ENCODE measurements at places on chromosomes 5 and 9.

DNA sequence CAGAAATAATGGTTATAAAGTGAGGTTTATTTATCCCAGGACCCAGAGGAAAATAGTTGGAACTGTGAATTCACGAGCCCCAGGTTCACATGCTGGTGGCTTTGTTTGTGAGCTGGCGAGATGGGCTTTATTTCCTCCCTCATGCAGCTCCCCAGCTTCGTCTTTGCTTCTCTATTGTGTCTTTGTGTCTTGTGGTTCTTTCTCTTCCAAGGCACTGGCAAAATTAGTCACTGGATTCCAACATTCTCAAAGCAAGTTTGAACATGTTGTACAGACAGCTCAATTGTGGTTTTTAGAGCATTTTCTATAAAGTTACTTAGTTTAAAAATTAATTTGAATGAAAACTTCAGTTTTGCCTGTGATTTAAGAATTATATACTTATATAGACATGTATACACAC is 7.2 kb downstream of the NDUFS6 start:
- no peak for DNase-seq

DNA sequence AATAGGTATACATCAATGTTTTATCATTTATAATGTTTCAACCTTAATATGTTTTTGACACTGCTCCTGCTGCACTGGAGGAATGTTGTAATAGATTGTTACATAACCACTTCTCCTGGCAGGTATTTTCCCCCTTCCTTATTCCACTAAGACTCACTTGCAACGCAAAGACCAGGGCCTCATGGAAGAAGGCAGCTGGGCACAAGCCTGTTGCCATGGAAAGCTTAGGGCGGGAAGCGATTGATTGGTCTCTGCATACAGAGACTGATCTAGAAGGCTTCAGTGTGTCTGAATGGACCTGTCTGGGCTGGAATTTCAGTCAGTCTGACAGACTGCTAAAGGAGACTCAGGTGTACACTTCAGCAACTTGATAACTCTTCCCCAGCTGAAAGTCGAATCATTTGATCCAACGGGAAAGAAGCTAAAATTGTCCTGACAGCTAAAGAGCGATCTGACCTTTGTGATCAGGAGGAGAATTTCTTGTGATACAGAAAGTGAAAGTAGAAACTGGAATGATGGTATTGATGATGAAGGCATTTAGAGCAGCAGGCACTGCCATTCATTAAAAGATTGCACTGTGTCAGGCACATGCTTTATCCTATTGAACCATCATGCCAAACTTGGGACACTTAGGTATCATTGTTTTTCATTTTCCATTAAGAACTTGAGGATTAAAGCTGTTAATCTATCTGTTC is 65.1 kb downstream of the GRIA1 start:
- no peak for DNase-seq

DNA sequence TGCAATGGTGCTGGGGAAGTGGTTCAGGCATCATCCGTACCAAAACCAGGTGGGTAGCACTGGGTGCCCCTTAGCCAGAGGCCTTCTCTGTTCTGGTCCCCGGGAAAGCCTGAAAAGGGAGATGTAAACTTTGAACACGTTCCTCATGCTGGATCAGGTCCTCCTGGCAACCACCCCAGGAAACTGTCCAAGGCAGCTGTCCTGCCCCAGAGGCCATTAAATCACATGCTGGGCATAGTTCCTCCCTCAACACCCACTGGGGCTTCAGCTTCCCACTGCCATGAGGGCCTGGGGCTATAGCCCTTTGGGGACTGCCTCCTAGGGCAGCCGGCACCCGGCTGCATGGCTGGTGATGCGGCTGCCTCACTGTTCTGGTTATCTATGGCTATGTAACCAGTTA is 228.9 kb upstream of the MVB12B start:
- no peak for DNase-seq

DNA sequence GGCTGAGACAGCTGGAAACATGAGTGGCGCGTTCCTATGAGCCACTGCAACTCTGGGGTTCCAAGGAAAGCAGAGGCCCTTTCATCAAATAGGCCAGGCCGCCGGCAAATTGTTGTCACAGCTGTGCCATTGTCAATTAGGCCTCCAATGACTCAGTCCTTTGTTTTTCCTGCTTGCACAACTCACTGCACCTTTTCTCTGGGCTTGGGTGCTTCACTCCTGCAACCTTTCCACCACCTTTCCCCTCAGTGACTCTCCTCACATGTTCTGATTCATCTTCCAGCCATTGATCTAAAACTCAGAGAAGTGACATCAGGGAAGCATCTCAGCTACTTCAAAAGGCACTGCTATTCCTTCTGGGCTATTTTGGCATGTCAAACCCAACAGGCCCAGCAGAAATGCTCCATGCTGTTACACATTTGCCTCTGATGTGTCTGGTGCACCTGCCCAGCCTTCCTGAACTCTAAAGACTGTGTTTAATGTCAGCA is 653.7 kb downstream of the NR2F1-AS1 start:
- DNase-seq: no peak

GRCh38 chr5:132474131-132474723 is 16.3 kb downstream of the IRF1 start:
- DNase-seq: no peak

DNA sequence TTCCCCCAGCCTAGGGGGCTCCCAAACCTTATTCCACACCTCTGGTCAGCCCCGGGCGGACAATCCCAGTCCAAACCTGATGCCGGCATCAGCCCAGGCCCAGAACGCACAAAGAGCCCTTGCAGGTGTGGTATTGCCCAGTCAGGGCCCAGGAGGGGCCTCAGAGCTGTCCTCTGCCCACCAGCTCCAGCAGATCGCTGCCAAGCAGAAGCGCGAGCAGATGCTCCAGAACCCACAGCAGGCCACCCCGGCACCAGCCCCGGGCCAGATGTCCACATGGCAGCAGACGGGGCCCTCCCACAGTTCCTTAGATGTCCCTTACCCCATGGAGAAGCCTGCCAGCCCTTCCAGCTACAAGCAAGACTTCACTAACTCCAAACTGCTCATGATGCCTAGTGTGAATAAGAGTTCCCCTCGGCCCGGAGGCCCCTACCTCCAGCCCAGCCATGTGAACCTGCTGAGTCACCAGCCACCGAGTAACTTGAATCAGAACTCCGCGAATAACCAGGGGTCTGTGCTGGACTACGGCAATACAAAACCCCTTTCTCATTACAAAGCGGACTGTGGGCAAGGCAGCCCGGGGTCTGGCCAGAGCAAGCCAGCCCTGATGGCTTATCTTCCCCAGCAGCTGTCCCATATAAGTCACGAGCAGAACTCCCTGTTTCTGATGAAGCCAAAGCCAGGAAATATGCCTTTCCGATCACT is 27.6 kb upstream of the LTC4S start:
- DNase-seq: no peak

- DNase-seq: no peak
These were observed 125.1 kb upstream of the OSMR start for GRCh38 chr5:38720554-38721361.

DNA sequence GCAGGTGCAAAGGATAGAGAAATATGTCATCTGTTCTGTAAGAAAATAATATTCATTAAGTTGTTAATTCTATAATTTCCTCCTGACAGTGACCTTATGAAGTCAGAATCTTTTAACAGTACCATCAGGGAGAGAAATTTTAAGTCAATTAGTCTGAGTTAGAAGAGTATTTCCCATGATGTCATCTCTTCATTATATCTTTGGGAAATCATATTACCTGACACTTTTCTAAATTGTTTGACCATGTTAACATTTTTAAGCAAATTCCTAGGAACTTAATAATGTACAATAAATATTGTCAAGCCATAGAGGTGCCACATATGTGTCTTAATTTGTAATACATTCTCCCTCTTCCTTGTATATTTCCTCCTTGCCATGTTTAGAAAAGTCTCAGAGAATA is 124.4 kb upstream of the C6 start:
- DNase-seq: no peak

- peak; percentile 77 for DNase-seq
These were observed 37.4 kb downstream of the MEGF9 start for GRCh38 chr9:120676767-120677402.

DNA sequence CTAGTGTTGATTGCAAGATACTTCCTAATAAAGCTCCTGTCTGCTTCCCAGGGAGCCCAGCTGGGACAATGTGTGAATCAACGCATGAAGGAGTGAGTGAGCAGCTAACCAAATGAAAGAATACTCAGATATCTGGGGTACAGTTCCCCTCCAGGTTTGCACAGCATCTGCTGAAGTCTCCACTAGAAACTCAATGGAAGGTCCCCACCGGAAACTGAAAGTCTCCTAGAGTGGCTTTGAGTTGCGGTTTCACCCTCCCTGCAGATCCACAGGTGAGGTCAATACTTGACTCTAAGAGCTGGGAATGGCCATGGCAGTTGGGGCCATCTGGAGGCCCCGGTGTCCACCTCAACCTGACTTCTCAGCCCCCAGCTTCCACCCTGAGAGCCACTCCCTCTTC is 198.2 kb upstream of the MSX2 start:
- no peak for DNase-seq

- DNase-seq: no peak
These were observed 122.5 kb upstream of the RUSC2 start for GRCh38 chr9:35367451-35367850.

DNA sequence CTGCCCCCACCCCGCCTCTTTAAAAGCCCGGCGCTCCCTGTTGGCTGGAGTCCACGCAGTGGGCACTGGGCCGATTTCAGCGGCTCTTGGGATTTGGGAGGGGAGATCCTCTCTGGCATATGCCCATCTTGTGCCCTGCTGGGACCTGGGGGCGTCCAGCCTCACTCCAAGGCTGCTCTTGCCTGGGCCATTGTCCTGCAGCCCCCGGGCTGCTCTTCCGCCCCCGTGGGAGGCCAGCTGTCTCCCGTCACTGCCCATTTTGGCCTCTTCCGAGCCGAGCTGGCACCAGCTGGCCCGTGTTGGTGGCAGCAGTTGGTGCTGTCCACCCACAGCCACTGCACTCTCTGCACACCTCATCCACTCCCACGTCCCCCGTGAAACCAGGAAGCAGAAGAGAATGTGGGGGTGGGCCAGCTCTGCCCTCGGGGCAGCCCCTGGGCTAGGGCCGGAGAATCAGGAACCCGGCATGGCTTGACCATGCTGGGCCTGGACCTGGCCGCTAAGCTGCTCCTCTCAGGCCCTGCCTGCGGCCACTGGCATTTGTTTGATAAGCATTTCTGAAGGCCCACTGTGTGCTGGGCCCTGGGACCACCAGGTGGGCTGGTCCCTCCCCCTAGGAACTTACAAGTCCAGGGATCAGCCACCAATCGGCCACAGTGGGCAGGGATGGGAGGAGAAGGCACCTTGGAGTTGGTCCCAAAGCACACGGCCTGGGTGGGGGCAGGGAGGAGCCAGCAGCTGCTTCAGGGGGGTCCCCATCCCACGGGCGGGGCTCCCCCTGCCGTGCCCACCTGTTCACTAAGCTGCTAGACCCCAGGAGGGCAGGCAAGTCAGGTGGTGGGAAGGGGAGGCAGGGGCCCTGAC is 2.2 kb downstream of the C8G start:
- DNase-seq: no peak

DNA sequence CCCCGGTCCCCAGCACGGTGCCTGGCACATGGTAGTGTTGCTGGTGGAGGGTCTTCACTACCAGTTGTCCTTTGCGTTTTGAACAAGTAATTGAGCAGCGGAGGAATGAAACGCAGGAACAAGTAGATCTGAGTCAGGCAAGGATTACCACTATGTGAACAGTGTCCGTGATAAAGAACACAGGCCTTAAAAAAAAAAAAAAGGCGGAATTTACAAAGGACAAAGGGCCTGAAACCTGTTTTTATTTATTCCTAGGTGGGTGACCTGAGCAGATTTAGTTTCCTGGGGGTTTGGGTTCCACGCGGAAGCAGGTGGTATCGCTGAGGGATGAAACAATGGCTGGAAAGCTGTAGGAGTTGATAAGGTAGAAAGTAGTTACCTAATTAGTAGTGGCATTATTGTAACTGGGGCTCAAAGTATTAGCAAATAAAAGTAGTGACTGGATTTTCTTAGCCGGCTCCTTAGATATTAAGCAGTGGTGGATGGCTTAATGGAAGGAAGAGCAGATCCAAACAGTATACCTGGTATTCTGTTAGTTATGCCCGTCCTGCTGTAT is 1.1 kb downstream of the RUSC2 start:
- peak; percentile 16 for DNase-seq

GRCh38 chr5:126450907-126451306 is 27.7 kb downstream of the GRAMD2B start:
- DNase-seq: no peak

GRCh38 chr5:53406630-53407316 is 73.7 kb upstream of the FST start:
- no peak for DNase-seq

DNA sequence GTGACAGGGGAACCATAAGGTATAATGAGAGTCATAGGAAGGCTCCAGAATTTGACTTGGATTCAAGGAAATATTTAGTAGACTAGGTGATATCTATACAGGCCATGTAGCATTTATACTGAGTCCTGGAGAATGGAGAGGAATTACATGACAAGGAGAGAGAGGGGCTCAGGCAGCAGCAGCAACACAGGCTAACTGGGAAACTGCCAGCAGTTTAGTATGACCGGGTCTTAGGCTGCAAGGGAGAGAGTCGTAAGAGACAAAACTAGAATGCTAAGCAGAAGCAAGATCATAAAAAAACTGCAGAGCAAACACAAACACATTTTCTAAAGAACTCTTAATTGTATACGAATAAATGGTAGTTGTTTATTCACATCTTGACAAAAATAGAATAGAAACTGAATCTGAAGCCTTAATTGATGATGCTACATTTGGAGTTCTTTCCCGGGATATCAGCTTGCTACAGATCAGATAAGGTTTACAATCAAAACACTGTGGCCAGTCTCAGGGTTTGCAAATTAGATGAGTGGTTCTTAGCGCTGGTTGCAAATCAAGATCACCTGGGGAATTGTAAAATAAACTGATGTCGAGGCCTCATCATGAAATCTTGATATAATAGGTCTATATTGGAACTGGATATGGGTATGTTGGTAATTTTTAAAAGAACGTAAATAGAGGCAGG is 480.0 kb upstream of the C9orf72 start:
- no peak for DNase-seq

GRCh38 chr9:137492464-137493363 is 33.6 kb upstream of the NSMF start:
- no peak for DNase-seq

GRCh38 chr5:10384483-10384882 is 31.0 kb downstream of the MARCHF6 start:
- no peak for DNase-seq

DNA sequence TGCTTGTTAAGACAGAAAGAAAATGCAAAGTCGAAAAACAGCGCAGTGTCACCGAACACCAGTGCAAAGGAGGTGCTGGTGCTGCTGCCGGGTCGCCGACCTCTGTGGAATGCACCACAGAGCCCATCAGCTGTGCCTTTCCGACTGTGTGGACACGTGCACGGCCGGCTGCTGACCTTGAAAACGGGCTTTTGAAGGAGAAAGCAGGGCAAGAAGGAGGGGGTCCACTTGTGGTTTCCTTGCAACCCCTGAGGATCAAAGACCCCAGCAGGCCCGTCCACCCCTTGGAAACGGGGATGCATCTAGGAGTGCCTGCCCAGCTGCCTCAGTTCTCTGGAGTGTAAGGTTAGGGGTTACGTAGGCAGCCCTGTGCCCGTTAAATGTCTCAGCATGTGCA is 6.2 kb upstream of the OLFM1 start:
- no peak for DNase-seq
